Activated T-cell treated with anti-CD3 and anti-CD28 coated beads, Interleukin-2, amount 50 U/mL, for 48 hours (primary cell): ENCODE measurements at places on chromosomes 5 and 9.

DNA sequence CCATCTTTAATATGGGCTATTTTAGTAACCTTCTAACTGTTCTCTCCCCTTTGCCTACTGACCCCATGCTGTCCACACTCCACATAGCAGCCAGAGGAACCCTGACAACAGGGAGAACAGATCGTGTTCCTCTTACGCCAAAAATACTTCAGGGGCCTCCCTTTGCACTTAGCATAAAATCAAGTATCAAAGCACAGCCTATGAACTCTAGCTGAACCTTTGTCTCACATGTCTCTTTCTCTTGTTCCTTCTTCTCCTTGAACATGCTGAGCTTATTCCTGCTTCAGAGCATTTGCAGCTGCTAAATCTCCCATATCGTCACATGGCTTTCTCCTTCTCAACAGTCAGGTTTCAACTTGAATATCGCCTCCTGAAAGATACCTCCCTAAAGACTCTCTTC, 698.8 kb upstream of the C9orf72 start:
- no peak for DNase-seq

- no peak for DNase-seq
These were observed 518.1 kb downstream of the AGTPBP1 start for GRCh38 chr9:85223506-85224125.

DNA sequence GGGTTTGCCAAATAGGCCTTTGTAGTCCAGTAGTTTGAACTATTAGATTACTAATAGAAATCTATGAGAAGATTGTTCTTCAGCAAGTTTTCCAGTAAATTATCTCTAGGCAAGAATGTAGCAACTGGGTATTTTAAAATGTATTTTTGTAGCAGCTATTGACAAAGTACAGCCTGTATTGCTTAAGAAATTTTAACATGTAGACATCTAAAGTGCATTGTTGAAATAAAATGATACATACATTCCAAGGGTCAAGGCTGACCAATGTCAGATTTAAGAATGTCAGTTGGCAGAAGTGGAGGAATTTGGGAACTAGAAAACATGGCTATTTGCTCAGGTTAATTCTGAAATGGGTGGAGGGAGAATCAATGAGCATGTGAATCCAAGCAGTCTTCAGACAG, 57.5 kb upstream of the ZSWIM6 start:
- DNase-seq = no peak

- DNase-seq = no peak
These were observed 125.7 kb downstream of the FBN2 start for GRCh38 chr5:128412145-128412930.

GRCh38 chr5:55991768-55992486, 2.8 kb downstream of the IL6ST start:
- no peak for DNase-seq

GRCh38 chr9:127007638-127008037, 93.1 kb downstream of the RALGPS1 start:
- DNase-seq = no peak

DNA sequence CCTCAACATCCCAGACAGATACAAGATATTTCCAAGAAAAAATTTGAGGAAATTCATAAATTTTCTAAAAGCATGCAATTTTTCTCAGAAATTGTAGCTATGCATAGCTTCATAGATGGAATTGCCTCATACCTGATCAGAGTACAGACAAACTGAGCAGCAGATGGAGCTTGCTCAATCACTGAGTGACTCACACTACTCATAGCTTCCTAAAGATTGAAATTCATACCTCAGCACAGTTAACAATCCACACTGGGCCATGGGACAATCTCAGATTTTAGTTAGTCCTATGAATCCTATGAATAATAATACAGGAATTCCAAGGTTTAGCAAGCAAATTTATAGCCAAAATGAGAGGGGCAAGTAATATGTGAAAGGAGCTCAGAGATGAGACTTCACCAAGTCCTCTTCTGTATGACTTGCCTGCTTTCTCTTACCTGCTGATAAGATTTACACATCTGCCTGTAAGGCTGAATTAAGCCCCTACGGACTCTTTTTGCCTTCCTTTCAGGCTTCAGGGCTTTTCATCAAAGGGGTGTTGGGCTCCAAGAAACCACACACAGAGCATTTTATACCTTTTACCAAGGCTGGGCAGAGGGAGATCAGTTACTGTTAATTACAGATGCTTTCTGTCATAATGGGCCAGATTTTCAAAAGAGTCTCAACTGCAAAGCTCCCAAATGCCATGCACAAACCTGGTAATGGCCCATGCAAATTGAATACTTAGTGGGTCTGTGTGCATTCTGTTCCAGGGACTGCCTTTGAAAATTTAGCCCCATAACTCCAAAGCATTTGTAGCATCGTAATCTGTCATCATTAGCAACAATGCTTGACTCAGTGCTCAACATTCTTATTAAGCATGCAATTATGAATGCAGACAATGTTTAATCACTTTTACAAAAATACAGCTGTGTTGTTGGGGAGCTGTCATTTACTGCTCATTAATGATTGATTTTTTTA, 439.3 kb downstream of the DTWD2 start:
- no peak for DNase-seq

- DNase-seq = peak; percentile 2
These were observed 16.0 kb downstream of the OR13J1 start for GRCh38 chr9:35854091-35854762.

GRCh38 chr5:96425443-96425842, 7.6 kb downstream of the PCSK1 start:
- no peak for DNase-seq

- no peak for DNase-seq
These were observed 15.0 kb upstream of the FBP1 start for GRCh38 chr9:94654165-94654894.

- DNase-seq = no peak
These were observed 134.4 kb downstream of the FGF1 start for GRCh38 chr5:142551338-142552067.

DNA sequence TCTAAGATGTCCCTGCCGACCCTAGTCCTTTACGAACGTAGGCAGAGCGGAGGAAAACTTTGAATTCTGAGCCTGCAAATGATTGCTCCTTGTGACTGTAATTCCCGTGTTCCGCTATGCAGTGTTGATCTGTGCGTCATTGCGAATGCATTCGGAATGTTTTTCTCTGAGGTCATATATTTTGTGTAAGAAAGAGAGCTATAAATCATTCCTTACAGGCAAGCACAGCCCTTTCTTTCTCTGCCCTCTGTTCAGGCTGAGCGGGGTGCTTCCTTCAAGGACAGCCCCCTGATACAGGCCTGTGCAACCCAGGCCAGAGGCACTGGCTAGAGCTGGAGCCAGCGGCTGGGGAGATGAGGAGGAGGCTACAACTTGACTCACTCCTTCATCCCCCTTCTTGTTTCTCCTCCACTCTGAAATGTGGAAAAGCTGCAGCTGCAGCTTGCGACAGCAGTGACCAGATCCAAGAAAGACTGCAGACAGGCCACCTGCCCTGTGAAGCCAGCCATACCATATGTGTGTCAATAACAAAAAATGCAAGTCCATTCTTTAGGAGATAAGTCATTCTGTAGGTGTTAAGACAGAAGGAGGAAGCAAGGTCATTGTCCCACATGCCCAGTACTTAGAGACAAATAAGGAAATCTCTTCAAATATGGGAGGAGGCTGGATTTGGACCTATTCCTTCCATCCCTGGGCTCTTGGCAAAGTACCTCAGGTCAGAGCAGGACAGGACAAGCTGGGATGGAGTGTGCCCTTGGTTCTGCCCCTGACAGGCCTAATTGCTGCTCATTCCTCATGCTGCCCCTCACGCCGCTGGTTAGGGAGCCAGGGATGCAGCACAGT, 345.7 kb upstream of the WWC1 start:
- DNase-seq = no peak

GRCh38 chr5:137486707-137487106, 12.4 kb downstream of the SPOCK1 start:
- no peak for DNase-seq

GRCh38 chr5:128426090-128426534, 111.9 kb downstream of the FBN2 start:
- DNase-seq = no peak

DNA sequence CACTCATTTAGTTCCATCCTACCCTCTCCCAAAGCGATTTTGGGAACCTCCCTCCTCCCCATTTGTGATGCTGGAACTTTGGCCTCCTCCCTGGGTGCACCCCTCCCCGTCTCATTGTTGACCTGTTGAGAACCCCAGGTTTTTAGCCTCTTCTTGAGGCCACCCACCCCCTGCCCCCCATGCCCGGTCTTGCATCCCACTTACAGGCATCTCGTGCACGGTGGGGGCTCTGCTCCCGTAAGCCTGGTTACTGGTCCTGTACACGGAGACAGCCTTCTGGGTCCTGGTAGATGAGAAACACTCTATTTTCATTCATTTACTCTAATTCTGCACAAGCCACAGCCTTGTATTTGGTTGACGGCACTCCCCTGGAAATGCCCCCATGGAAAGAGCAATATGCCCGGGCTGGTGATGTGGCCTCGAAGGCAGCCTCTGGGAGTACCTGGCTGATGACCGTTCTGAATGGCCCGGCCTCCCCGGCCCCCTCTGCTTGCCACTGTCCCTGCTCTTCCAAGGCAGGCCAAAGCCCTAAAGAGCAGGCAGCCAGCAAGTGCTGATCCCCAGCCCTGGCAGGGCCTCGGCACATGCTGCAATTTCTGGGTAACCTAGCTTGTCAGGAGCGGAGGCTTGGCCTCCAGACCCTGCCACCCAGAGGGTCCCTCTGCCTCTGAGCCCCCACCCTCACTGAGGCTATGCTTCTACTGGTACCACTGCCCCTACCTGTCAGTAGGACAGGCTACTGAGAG, 1.9 kb upstream of the MRPS2 start:
- no peak for DNase-seq

GRCh38 chr5:60497706-60498500, 202.1 kb downstream of the DEPDC1B start:
- no peak for DNase-seq

GRCh38 chr9:34929506-34930102, 28.5 kb upstream of the PHF24 start:
- DNase-seq = peak; percentile 49

DNA sequence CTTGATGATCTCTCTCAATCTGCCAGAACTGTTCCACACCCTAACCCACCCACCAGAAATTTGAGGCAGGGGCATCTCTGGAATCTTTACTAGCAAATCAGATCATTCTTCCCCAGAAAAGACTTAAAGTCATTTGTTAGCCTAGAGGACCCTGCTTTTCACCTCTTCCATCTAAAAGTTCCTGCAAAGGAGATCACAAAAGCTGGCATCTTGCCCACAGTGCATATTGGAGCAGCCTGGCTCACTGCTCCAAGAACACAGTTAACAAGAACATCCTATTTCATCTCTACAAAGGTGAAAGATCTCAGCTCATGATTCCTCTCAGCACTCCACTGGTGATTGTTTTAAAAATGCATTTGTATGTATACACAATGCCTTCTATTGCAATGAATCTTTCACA, 36.3 kb downstream of the GABRP start:
- DNase-seq = no peak

- DNase-seq = no peak
These were observed 190.9 kb downstream of the RFK start for GRCh38 chr9:76203373-76203772.

DNA sequence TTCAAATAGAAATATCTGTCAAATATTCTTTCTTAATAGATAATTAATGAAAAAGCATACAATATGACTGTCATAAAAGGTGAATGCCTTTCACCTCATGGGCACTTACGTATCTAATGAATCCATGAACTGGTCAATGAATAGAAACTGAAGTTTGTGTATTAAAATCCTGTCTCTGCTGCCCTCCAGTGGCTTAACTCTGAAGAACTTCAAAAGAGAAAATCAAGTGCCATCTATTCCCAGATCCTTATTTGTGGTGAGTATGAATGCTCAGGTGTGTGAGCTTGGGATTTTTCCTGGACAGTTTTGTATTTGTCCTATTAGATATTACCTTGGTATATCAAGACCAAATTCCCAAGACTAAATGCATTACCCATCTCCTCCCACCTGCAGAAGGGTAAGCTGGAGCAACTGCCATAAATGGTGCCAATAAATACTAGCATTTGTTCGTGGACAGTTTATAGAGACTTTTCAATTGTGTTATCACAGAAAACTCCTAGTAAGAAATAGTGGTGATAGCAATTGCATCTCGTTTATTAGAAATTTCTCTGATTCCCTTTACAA, 44.0 kb upstream of the SVEP1 start:
- DNase-seq = no peak

DNA sequence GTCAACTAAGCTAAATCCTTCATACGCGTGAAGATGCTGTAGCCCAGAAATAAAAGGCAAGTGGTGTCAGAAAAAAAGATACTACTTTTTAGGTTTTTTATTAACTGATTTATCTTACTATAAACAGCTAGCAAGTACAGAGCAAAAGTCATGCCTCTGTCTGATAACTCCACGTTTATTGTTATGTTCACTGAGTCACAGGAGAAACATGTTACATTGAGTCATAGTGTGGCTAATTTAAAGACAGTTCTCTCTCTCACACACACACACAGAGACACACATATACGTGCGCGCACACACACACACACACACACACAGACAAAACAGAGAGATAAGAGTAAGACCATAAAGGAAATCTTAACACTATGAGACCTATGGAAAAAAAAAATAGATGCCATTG, 770.0 kb upstream of the CDH10 start:
- no peak for DNase-seq

GRCh38 chr5:89129941-89130340, 247.0 kb upstream of the MEF2C start:
- DNase-seq = no peak

- DNase-seq = no peak
These were observed 109.3 kb upstream of the TMEM161B start for GRCh38 chr5:88377705-88378656.

DNA sequence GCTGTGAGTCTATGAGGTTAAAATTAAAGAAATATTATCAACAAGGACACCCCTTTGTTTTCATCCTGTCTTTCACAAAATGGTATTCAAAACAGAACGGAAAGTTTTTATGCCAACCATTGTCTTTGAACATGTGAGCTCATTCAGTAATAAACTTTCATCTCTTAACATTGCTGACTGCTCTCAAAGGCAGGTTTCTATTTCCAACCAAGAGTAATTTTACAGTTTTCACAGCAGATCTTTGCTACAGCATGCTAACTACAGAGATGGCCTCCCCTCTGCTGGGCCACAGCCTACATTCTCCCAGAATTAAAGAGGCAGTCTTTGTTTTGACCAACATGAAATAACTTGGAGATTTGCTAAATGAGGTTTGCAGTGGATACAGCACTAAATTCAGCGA, 101.5 kb downstream of the DMRT2 start:
- no peak for DNase-seq

GRCh38 chr5:170273968-170274710, 23.4 kb downstream of the LCP2 start:
- DNase-seq = peak; percentile 74

DNA sequence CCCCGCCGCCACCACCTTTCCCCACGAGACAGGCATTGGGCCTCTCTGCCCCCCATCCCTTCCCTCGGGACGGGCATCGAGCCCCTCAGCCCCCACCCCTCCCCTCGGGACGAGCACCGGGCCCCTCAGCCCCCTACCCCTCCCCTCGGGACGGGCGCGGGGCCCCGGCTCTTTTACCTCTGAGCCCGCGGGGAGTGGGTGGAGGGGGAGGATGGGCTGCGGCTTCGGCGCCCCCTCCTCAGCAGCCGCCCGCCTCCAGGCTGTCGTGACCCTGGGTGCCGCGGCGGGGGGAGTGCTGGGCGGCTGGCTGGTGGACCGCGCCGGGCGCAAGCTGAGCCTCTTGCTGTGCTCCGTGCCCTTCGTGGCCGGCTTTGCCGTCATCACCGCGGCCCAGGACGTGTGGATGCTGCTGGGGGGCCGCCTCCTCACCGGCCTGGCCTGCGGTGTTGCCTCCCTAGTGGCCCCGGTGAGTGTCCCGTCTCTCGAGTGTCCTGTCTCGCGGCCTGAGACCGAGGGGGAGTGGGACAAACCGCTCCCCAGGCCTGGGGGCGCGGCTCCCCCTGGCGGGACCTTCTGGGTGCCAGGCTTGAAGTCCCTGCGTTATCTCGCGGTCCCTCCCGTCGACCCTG, 791 bp downstream of the SLC2A8 start:
- peak; percentile 65 for DNase-seq
